Mesothelial cell of epicardium (in vitro differentiated cells): ENCODE measurements at places on chromosomes 3 and 15.

- no peaks in the 10 kb centered on the region for H3K36me3 ChIP-seq
- DNase-seq, result no peak
- H3K27me3 ChIP-seq, result no peaks in the 10 kb centered on the region
- H3K27ac ChIP-seq, result no peak overlapping the region
- peaks cover 2% of the 10 kb centered on the region for H3K4me1 ChIP-seq
- H3K4me3 ChIP-seq, result no peak overlapping the region
Observed at GRCh38 chr3:107077391-107077790, 299.8 kb upstream of the CCDC54 start.

DNA sequence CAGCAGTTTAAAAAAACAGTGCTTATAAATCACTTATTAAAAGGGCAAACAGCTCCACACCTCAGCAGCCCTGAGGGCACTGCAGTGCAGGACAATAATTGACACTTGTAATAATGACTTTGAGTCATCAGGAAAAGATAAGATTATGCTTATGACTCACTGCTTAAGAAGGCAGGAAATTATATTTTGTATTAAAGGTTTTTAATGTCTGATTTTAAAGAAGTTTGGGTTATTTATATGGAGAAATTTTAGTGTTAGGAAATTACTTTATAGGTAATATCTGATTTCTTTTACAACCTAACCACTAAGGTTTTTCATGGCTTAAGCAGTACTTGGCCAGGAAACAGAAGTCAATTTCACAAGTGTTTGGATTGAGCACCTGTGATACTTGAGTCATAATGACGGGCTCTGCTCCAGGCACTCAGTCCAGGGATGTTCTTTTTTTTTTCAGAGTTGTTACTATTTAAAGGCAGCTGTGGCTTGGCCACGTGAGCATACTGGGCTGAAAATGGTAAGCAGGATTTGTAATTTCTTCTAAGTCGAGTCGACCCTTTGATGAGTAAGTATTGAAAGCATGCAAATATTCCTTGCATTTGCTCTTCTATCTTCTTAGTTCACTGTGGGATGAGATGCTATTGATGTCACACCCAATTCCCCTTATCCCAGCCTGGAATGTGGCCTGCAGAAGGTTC is 21.6 kb upstream of the SLC6A20 start:
- H3K27me3 ChIP-seq, result no peaks in the 10 kb centered on the region
- H3K4me1 ChIP-seq, result no peaks in the 10 kb centered on the region
- H3K36me3 ChIP-seq, result peaks cover 49% of the 10 kb centered on the region
- H3K27ac ChIP-seq, result no peak overlapping the region
- H3K4me3 ChIP-seq, result no peak overlapping the region
- DNase-seq, result no peak

- H3K4me3 ChIP-seq, result no peak overlapping the region
- no peak for DNase-seq
- H3K36me3 ChIP-seq, result no peaks in the 10 kb centered on the region
- H3K4me1 ChIP-seq, result peaks cover 64% of the 10 kb centered on the region
- H3K27ac ChIP-seq, result peak overlapping the region; percentile 71
- H3K27me3 ChIP-seq, result no peaks in the 10 kb centered on the region
Observed at GRCh38 chr3:58041826-58042324, 33.7 kb downstream of the FLNB start.

DNA sequence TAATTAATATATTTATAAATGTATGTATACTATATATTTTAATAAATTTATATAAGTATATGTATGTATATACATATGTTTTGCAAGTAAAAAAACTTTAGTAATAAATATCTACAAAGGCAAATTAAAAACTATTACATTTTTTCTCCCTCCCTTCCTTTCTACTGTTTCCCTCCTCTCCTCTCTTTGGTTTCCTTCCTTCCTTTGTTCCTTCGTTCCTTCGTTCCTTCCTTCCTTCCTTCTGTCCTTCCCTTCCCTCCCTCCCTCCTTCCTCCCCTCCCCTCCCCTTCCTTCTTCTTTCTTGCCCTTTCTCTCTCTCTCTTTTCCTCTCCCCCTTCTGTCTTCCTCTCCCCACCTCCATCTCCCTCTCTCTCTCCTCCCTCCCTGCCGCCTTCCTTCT is 423.6 kb downstream of the LPP start:
- no peak for DNase-seq
- no peaks in the 10 kb centered on the region for H3K27me3 ChIP-seq
- peaks cover 4% of the 10 kb centered on the region for H3K36me3 ChIP-seq
- H3K27ac ChIP-seq, result no peak overlapping the region

- H3K27me3 ChIP-seq, result no peaks in the 10 kb centered on the region
- H3K4me3 ChIP-seq, result no peak overlapping the region
- H3K4me1 ChIP-seq, result peaks cover 16% of the 10 kb centered on the region
- no peaks in the 10 kb centered on the region for H3K36me3 ChIP-seq
- H3K27ac ChIP-seq, result no peak overlapping the region
- no peak for DNase-seq
Observed at GRCh38 chr15:25478313-25478712, 39.5 kb upstream of the UBE3A start.

- H3K36me3 ChIP-seq, result no peaks in the 10 kb centered on the region
- H3K27ac ChIP-seq, result no peak overlapping the region
- H3K27me3 ChIP-seq, result peaks cover 59% of the 10 kb centered on the region
- H3K4me3 ChIP-seq, result no peak overlapping the region
- no peaks in the 10 kb centered on the region for H3K4me1 ChIP-seq
Observed at GRCh38 chr3:198096015-198096414, 136.0 kb downstream of the LMLN start.

DNA sequence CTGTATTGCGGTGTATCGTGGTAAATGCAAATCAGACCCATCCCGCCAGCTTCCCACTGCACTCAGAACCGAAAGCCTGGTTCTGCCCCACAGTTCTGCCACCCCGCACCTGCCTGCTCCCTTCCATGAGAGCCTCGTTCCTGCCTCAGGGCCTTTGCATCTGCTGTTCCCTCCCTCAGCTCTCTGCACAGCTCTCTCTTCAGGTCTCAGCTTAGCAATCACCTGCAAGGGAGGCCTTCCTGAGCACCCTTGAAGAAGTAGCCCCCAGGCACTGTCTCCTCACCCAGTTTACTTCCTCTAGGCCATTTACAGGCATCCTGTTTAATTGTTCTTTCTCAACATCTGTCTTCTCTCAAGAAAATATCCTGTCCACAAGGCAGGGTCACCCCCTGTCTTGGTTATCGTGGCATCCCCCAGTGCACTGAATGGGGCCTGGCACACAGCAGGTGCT is 13.3 kb upstream of the IQSEC1 start:
- no peaks in the 10 kb centered on the region for H3K36me3 ChIP-seq
- H3K27me3 ChIP-seq, result peaks cover 3% of the 10 kb centered on the region

- H3K36me3 ChIP-seq, result no peaks in the 10 kb centered on the region
- no peak for DNase-seq
- H3K27ac ChIP-seq, result no peak overlapping the region
Observed at GRCh38 chr3:148625095-148625736, 72.5 kb upstream of the AGTR1 start.

GRCh38 chr3:134294302-134295280 is 43.9 kb upstream of the RYK start:
- peaks cover 2% of the 10 kb centered on the region for H3K36me3 ChIP-seq
- no peaks in the 10 kb centered on the region for H3K27me3 ChIP-seq
- peaks cover 24% of the 10 kb centered on the region for H3K4me1 ChIP-seq
- DNase-seq, result no peak
- no peak overlapping the region for H3K4me3 ChIP-seq
- no peak overlapping the region for H3K27ac ChIP-seq

GRCh38 chr3:189275852-189276251 is 104.1 kb downstream of the TPRG1 start:
- peak overlapping the region; percentile 66 for H3K27ac ChIP-seq
- H3K4me3 ChIP-seq, result no peak overlapping the region
- H3K27me3 ChIP-seq, result no peaks in the 10 kb centered on the region
- H3K36me3 ChIP-seq, result no peaks in the 10 kb centered on the region
- H3K4me1 ChIP-seq, result peaks cover 26% of the 10 kb centered on the region
- DNase-seq, result no peak

GRCh38 chr15:33380406-33380805 is 69.6 kb downstream of the RYR3 start:
- no peaks in the 10 kb centered on the region for H3K27me3 ChIP-seq
- no peaks in the 10 kb centered on the region for H3K36me3 ChIP-seq
- DNase-seq, result no peak
- no peaks in the 10 kb centered on the region for H3K4me1 ChIP-seq
- no peak overlapping the region for H3K4me3 ChIP-seq

DNA sequence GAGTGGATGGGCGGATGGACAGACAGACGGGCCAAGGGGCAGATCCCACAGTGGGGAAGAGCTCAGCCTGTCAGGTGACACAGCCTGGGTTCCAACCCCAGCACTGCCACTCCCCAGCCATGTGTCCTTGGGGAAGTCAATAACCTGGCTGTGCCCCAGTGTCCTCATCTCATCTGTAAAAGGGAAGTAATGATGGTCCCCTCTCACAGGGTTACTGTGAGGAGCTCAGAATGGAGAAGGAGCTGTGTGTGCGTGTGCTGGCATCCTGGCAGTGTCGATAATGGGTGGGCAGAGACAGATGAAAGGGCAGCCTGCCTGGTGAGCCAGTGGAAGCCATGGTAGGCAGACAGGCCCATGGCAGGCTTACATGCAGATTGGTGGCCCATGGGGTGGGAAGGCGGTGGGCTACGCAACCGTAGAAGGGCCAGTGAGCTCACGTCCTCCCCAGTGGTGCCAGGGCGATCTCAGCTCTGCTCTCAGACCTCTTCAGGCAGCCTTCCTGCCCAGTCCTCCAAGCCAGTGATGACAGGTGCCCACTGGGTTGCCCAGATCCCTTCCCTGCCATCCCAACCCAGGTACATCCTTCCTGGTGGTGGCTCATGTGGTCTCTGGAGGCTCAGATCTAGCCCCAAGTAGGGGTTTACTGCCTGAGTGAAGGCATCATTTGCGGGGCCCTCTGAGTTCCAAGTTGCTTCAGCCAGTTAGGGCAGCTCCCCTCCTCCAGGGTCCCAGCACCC is 2.3 kb upstream of the DNAJB8 start:
- no peak for DNase-seq
- H3K27me3 ChIP-seq, result peaks cover 36% of the 10 kb centered on the region
- H3K36me3 ChIP-seq, result no peaks in the 10 kb centered on the region
- no peak overlapping the region for H3K4me3 ChIP-seq
- H3K27ac ChIP-seq, result no peak overlapping the region
- H3K4me1 ChIP-seq, result peaks cover 5% of the 10 kb centered on the region

DNA sequence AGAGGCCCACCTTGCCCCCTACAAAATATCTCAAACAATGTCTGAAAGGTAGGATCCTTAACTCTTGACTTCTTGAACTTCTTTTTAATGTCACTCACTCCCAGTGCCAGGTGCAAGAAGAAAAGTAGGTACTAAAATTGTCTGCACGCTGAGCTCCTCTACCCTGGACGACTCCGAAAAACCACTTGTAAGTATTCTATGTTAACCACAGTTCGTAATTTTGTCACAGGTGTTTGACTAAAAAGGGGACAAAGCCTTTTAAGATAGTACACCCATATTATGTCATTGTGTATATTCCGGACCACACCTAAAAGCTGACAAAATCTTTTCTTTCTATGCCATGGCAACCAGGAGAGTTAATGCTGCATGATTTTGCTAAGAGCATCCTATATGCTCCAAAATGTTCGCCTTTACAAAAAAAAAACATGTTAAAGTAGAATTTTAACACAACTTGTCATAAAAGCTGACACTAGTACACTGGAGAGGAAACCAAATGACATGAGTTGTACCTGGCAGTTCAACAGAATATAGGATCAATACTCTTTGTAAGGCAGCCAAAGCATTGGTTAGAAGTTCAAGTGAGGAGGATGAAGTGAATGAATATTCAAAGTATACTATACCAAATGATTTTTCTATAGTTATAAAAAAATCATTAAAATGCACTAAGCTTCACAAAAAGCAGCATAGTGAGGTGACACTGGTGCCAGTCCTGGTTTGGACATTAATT is 210.5 kb downstream of the FOXP1 start:
- H3K4me1 ChIP-seq, result peaks cover 14% of the 10 kb centered on the region
- H3K4me3 ChIP-seq, result no peak overlapping the region
- no peak overlapping the region for H3K27ac ChIP-seq
- no peak for DNase-seq

GRCh38 chr3:152524198-152525140 is 255.7 kb downstream of the MBNL1 start:
- H3K27ac ChIP-seq, result no peak overlapping the region
- H3K4me1 ChIP-seq, result no peaks in the 10 kb centered on the region
- H3K36me3 ChIP-seq, result no peaks in the 10 kb centered on the region

DNA sequence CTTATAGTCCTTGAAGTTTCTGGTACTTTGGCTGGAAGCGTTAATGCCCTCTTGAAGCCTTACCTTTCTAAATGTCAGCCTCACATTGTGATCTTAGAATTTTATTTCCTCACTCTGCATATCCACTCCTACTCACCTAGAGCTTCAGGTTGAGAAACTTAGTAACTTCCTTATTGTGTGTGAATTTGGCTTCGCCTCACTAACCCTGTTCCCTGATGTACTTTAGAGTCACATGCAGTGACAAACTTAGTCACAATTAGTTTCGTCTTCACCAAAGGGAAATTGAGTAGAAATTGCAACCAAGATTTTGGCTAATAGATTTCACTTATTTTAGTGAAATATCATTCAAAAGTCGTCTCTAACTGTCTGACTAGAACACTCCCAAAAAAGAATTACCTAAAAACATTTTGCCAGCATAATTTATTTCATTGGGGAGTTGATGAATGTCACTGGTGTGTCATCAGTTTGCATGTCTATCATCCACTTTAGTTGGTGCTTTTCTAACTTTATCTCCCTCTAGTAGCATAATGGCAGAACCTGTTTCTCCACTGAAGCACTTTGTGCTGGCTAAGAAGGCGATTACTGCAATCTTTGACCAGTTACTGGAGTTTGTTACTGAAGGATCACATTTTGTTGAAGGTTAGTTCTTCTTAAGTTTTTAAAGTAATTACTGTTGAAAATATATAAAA is 960 bp downstream of the MFN1 start:
- peak overlapping the region; percentile 99 for H3K27ac ChIP-seq
- peaks cover 6% of the 10 kb centered on the region for H3K4me1 ChIP-seq
- peaks cover 10% of the 10 kb centered on the region for H3K36me3 ChIP-seq
- H3K4me3 ChIP-seq, result peak overlapping the region; percentile 100
- DNase-seq, result no peak
- no peaks in the 10 kb centered on the region for H3K27me3 ChIP-seq

- H3K27me3 ChIP-seq, result peaks cover 1% of the 10 kb centered on the region
- H3K4me1 ChIP-seq, result no peaks in the 10 kb centered on the region
- no peaks in the 10 kb centered on the region for H3K36me3 ChIP-seq
- H3K27ac ChIP-seq, result no peak overlapping the region
Observed at GRCh38 chr3:5840056-5840455, 652.5 kb downstream of the EDEM1 start.

DNA sequence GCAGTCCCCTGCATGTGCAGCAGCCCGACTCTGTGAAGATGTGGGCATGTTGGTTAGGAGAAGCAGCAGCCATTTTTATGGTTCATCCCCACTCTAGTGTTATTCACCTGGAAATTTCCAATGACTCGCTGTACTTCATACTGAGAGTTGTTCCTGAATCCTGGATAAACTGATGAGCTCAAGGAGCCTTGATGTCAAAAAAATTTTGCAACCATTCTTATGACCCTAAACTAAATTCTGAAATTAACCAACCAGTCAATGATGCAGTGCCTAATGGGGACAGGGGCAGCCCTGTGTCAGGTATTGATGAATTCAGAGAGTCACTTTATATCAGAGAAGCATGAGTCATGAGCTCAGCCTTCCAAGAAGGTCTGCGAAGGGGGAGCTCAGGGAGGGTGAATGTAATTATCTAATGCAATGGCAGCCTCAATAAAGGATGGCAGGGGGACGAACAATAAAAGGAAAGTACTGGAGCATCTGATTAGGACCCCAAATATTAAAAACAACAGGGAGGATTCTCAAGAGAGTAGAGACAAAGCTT is 108.4 kb upstream of the VEPH1 start:
- H3K4me3 ChIP-seq, result no peak overlapping the region
- DNase-seq, result no peak
- no peak overlapping the region for H3K27ac ChIP-seq
- no peaks in the 10 kb centered on the region for H3K36me3 ChIP-seq
- peaks cover 4% of the 10 kb centered on the region for H3K27me3 ChIP-seq
- H3K4me1 ChIP-seq, result peaks cover 2% of the 10 kb centered on the region
